ENCODE measurements at places on chromosomes 13 and 19. TPM values are rescaled to one million over a fixed set of nuclear protein-coding genes. Genes with fewer than 3 reads are reported as not detected.

Gene FLT3
- 0.67 TPM for total RNA-seq

DNA sequence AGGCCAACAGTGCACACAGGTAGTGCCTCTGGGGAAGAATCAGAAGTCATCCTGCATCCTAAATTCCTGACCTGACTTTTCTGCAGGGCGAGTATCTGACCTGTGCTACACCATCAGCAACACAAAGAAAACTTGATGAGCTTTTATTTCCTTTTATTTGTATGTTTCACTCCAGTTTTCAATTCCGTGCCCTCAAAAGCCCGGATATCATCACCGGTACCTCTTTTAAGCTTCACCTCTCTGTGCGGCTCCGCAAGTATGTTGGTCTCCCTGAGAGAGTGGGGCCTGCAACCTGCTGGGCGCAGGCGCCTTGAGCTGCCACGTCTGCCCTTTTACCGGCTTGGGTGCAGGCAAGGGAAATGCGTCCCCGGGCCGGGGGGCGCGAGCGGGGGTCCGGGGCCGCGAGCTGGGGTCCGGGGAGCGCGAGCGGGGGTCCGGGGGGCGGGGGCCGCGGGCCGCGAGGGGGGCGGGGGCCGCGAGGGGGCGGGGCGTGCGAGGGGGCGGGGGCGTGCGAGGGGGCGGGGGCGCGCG lies 4.3 kb upstream of the DUXA start:
- DNase-seq = peak; percentile 42

Gene LRRC8E
- total RNA-seq = 3.3 TPM

Gene PSG11
- total RNA-seq = not detected

DNA sequence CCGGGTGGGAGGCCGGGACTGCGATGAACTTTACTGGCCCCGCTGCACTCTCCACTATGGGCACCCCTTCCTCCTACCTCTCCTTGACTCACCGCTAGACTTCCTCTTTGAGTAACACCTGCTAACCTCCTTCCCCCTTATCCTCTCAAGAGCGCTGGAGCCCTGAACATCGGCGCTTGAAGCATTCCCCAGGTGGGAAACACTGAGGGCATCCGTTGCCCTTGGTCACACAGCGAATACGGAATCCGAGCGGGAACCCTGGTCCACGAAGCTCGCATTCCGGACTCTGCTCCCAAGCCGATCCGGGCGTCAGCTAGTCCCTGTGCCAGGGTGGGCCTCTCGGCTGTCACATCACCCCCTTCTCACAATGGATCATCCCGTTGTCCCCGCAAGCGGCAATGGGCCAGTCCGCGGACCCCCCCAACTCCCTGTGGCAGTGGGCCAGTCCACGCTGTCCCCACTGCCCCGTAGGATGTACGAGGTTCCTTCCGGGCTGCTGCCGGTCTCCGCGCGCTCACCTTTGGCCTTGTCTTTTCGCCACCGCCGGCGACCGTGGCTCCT lies 4.2 kb downstream of the LIPE start:
- DNase-seq = no peak

Gene MEF2B
- 1.5 TPM for total RNA-seq

GRCh38 chr13:85278851-85279250 lies 520.4 kb downstream of the SLITRK6 start:
- DNase-seq = no peak

- DNase-seq = peak; percentile 72
These were observed 2.6 kb upstream of the SPACA6 start for GRCh38 chr19:51690454-51691073.

Gene POP4
- 91.4 TPM for total RNA-seq

DNA sequence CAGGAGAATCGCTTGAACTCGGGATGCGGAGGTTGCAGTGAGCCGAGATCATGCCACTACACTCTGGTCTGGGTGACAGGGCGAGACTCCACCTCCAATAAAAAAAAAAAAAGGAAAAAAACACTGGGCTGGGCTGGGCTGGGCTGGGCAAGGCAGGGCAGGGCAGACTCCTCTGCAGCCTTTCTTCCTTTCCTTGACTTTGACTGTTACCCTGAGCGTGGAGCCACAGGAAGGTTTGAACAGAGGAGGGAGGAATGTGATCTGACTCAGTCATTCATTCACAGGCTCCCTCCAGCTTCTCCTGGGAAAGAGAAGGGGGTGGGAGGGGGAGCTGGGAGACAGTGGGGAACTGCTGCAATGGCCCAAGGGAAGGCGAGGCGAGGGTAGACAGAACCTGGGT lies 2.7 kb upstream of the ACTN4 start:
- DNase-seq = no peak

- DNase-seq = peak; percentile 43
These were observed 11.3 kb downstream of the PRKCSH start for GRCh38 chr19:11446652-11447301.

DNA sequence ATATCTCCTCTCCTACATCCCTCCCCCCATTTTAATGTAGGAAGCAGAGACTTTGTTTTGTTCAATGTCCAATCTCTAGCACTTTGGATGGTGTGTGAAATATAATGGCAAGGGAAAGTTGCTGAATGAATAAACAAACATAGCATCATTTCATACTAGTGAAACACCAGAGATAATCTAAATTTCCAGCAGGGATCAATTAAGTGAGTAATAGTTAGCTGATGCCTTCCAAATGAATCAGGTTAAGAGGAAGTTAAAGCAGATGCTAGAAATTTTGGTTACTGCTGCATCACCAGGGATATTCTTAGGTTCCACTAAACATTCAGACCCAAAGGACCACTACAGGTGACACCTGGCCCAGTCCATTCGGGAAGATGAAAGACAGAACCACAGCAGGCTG lies 8.1 kb downstream of the MRPS31 start:
- no peak for DNase-seq

- DNase-seq = no peak
These were observed 23.6 kb downstream of the CACNG6 start for GRCh38 chr19:54014920-54015560.

DNA sequence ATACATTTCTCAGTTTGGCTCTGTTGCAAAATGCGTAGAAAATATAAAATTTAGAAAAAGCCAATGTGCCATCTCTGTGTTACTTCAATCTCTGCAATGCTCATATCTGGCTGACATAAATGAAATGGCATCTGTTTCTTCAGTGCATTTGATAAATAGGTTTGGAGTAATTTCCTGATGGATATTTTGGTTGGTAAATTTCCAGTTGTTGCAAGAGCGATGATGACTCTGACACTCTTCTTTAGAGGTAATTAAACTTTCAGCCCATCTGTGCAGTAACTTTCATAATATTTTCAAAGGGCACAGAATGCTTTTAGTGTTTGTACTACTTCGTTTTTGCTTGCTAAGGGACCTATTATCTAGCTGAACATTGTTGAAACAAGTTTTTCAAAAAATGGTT lies 1286.4 kb downstream of the PCDH9 start:
- no peak for DNase-seq

DNA sequence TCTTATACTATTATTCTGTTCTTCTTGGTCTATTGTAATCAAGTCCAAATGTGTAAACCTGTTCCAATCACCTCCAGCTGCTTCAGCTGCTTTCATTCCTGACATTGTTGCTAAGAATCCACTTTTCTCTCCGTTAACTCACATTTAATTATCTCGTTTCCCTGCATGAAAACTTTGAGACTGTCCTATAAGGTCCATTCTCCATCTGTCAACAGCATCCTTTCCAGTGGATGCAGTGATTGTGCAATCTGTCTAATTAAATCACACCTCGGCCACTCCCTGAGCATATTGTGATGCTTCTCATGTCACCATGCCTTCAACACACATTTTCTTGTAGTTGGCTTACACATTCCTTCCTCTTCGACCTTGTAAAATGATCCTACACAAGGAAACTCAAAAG lies 1626.9 kb upstream of the SLC10A2 start:
- DNase-seq = no peak

Gene KLK14
- not detected for total RNA-seq

DNA sequence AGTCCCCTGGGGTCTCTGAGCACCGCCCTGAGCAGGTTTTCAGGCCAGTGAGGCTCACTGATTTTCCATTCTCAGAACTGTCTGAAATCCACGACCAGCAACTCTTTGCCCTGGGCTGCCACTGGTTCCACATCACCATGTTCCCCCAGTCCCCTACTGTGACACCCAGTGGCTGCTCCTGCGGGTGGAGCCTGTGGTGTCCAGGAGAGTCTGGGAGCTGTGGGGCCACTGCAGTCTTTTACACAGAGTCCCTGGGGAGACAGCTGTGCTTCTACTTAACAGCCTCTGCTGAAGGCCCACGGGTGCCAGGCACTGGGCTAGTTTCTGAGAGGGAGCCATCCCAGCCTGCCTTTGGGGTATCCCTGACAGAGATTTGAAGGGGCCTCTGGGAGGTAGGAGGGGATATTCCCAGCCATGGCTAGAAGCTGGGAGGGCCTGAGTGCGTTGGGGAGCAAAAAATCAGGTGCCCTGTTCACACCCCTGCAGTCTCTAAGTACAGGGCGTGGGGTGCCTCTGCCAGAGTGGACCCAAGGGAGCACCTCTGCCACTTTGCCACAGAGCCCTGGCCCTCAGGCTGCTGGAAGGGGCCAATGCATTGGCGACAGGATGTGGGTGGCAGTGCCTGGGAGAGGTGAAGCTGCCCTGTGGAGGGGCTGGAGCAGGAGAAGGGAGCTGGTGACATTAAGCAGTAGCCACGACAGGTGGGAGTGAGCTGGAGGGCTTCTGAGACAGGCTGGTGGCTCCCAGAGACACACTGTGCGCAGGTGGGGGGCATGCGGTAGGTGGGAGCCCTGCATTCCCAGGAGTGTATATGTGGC lies 200.2 kb upstream of the ZNF536 start:
- DNase-seq = no peak

DNA sequence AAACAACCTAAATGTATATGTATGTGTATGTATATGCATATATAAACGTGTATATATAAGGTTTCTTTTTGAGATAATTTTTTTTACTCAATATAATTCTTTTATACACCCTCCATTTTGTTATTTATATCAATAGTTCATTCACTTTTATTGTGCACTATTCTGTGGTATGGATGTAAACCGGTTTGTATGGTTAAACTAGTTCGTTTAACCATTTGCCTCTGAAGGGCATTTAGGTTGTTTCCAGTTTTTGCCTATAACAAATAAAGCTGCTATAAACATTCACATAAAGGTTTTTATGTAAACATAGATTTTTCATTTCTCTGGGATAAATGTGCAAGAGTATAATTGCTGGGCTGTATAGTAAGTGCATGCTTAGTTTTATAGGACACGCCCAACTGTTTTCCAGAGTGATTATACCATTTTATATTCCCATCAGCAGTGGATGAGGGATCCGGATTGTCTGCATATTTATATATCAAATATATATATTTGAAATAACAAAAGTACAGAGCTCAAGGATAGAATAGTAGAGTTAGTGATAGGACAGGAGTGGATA lies 380.3 kb downstream of the TSHZ3 start:
- DNase-seq = no peak

- no peak for DNase-seq
These were observed 787.8 kb upstream of the PRR20A start for GRCh38 chr13:56352901-56353300.

- DNase-seq = no peak
These were observed 5.9 kb downstream of the ANO8 start for GRCh38 chr19:17328517-17329365.

GRCh38 chr13:96632536-96633320 lies 361.5 kb downstream of the OXGR1 start:
- no peak for DNase-seq

GRCh38 chr13:73278186-73278585 lies 219.4 kb downstream of the KLF5 start:
- DNase-seq = no peak

Gene LRRC63
- not detected for total RNA-seq

Gene MBD3
- total RNA-seq = 114 TPM

Gene COL4A1
- 99.8 TPM for total RNA-seq

DNA sequence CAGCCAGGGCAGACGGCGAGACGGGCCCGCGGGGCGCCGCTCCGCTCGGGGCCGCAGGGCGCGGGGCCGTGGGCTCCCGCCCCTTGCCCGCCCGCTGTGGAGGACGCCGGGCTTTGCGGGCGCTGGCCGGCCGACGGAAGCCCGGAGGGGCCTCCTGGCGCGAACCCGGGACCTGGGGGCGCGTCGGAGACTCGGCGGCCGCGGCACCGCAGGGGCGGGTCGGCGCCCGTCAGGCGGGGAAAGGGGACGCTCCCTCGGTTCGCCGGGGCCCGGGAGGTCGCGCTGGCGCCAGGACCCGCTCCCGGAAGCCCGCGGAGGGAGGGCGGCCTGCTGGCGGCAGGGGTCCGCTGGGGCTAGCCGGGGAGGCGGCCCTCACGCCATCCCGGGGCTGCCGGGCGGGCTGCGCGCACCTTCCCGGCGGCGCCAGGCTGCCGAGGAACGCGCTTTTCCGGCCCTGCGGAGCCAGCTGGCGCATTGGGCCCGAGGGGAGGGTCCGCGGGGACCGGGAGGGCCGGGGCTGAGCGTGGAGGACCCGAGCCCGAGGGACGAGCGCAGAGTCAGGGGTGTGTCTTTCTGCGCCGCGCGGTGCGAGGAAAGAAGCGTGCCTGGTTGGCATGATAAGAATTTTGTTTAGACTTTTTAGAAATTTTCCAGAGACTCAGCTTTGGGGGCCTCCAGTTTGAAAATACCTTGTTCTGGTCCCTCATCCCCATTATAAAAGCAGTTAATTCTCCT lies 511 bp downstream of the GARRE1 start:
- peak; percentile 55 for DNase-seq

Gene RASIP1
- 9.7 TPM for total RNA-seq

- no peak for DNase-seq
These were observed 541.1 kb upstream of the SPRY2 start for GRCh38 chr13:80881942-80882445.

Gene SULT2B1
- total RNA-seq = 0.54 TPM

Gene AP1M2
- 87.8 TPM for total RNA-seq

GRCh38 chr13:98938801-98939200 lies 39.1 kb downstream of the DOCK9 start:
- DNase-seq = no peak

Measured in thyroid gland (tissue), 4 donors.